Muscle of arm (tissue), 14 donors: ENCODE measurements at places on chromosomes 6 and 20. TPM values are rescaled to one million over a fixed set of nuclear protein-coding genes. Genes with fewer than 3 reads are reported as not detected.

NINL gene
- 10.7 TPM for polyA plus RNA-seq

GRCh38 chr6:136501096-136501495 is 49.1 kb downstream of the MAP7 start:
- DNase-seq: no peak

- peak; percentile 40 for DNase-seq
Measured at GRCh38 chr20:53592992-53593465, 610 bp downstream of the ZNF217 start.

DNA sequence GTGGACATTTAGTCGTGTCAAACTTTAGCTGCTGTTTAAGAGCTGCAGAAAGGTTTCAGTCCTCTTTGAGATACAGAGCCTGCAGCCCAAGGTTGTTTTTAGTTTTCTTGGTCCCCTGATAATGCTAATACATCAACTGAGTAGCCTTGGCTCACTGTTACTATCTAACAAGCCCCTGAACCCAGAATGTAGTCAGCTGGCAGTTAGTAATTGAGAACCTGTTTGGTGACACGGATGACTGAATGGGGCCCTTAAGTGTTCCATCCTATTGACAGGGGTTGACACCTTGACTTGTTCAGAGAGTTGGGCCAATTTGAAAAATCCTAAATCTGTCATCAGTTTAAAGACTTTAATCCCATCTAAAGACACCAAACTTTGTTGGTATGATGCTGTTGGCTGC is 2.8 kb downstream of the RTN4IP1 start:
- DNase-seq: no peak
